Stimulated activated CD4-positive, alpha-beta T cell treated with anti-CD3 and anti-CD28 coated beads, Interleukin-1b, Interleukin-23, amount 100 ng/mL, for 1 hour (primary cell): ENCODE measurements at places on chromosomes 5 and 9.
A peak's percentile ranks its signal among the peaks of the same experiment; 100 is the strongest.

DNA sequence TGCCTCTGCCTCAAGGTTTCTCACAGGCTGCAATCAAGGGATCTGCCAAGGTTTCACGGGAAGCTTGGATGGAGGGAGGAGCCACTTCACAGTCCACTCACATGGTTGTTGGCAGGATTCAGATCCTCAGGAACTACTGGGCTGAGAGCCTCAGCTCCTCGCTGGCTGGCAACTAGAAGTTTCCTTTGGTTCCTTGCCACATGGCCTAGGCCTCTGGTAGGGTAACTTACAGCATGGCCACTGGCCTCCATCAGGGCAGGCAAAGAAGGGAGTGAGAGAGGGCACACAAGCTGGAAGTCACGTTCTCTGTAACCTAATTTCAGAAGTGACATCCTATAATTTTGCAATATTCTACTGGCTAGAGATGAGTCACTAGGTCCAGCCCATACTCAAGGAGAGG, 32.2 kb downstream of the SPOCK1 start:
- no peak for DNase-seq

DNA sequence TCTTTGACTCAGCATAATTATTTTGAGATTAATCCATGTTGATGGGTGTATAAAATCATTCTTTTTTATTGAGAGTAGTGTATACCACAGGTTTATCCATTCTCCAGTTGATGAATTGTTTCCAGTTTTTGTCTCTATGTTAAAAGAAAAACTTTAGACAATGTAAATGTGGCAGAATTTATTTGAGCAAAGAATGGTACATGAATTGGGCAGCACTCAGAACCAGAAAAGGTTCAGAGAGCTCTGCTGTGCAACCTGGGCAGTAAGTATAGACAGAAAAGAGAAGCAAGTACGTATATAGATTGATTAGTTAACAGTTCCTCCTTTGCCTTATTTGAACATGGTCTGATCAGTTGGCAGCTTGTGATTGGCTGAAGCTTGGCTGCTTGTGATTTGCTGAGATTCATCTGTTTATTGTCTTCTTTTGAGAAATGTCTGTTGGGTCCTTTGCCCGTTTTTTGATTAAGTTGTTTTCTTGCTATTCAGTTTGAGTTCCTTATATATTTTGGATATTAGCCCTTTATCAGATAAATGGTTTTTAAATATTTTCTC, 41.4 kb downstream of the CDC42SE2 start:
- DNase-seq, result no peak

GRCh38 chr5:146003852-146004251, 67.5 kb downstream of the SH3RF2 start:
- no peak for DNase-seq

DNA sequence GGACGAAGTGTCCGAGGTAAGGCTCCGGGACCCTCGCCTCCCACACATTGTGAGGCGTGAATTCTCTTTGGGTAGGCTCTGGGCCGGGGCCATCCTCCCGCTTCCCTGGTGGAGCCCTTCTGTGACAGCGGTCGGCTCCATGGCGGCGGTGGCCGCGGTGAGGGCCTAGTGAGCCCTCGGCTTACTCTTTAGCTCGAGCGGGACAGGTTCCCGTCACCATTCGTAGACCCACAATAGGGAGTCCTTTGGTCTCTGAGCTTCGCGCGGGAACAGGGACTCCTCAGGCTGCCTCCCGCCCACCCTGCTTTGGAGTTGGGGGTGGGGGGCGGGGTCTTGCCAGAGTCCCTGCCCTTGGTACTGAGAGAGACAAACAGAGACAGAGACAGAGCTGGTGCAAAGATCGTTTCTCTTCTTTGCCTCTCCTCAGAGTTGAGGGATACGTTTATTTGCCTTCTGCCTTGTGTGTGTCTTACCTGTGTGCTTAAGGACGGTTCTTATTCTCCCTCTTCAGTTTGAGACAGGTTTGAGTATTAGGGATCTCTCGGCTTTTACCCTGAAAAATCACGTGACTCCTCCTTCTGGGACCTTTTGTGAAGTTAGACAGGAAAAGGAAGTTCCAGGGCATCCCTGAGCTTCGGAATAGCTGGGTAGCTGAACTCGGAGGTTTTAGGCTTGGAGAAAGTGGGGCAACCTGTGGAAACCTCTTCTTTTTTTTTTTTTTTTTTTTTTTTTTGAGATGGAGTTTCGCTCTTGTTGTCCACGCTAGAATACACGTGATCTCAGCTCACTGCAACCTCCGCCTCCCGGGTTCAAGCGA, 833 bp downstream of the ANKHD1 start:
- peak; percentile 23 for DNase-seq

DNA sequence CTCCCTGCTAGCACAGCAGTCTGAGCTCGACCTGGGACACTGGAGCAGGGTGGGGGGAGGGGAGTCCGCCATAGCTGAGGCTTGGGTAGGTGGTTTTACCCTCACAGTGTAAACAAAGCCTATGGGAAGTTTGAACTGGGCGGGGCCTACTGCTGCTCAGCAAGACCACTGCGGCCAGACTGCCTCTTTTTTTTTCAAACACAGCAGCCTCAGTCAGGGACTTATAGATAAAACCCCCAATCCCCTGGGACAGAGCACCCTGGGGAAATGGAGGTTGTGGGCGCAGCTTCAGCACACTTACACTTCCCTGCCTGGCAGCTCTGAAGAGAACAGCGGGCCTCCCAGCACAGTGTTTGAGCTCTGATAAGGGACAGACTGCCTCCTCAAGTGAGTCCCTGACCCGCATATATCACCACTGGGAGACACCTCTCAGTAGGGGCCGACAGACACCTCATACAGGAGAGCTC, 151.1 kb upstream of the APC start:
- DNase-seq, result no peak

GRCh38 chr5:160442824-160443431, 21.3 kb downstream of the PTTG1 start:
- no peak for DNase-seq

DNA sequence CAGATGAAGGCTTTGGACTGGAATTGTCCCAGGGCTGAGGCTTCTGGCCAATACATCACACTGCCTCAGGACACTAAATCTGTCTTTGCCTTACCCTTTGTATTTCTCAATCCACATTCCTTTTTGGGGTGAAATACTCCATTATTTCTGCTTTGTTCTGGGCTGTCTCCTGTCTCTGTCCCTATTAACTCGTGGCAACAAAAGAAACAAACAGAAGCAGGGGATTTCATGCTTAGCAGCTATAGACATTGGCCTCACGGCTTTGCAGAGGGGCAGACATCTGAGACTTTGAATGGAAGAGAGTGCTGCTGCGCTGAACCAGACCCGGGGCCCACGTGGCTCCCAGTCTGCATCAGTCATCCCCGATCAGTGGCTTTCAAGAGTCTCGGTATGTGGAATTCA, 129.7 kb downstream of the ARL15 start:
- no peak for DNase-seq

DNA sequence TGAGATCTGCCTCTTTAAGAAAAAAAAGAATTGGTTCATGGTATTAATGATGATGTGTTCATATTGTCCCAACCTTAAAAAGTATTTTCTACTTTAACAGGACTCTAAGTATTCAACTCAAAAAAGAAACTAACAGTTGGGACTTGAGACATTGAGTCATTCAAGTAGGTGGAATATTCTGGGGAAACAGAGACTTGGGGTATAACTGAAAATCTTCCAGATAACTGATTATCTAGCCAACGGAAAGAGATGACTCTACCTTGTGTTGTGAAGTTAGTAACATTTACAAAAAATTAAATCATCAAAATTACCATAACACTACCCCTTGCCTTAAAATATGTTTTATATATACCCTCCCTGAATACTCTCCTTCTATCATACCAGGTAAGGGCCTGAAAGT, 19.1 kb downstream of the OXCT1 start:
- no peak for DNase-seq

DNA sequence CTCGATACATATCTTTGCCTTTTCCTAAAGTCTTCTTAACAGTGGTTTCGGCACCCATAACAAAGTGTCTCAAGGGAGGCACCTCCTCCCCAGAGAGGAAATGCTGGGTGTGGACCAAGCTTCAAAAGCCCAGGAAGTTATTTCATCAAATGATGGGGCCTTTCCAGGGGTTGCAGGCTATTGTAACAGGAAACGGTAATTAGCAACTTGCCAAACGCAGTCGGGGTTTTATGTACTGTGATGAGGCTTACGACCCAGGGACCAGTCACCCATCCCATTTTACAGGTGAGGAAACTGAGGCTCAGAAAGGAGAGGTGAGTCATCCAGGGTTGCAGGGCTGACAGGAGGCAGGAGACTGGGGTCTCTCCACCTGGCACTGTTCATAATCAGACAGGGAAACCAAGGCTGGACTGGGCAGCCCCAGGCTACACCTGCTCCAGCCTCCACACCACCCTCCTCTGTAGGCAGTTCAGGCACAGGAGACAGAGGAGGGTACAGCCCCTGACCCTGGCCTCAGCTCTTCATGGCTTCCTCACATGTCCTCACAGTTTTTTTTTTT, 30.0 kb upstream of the SUSD3 start:
- peak; percentile 50 for DNase-seq

GRCh38 chr9:133712221-133713100, 25.7 kb downstream of the SARDH start:
- no peak for DNase-seq

GRCh38 chr5:62589504-62589903, 10.9 kb downstream of the LRRC70 start:
- no peak for DNase-seq

DNA sequence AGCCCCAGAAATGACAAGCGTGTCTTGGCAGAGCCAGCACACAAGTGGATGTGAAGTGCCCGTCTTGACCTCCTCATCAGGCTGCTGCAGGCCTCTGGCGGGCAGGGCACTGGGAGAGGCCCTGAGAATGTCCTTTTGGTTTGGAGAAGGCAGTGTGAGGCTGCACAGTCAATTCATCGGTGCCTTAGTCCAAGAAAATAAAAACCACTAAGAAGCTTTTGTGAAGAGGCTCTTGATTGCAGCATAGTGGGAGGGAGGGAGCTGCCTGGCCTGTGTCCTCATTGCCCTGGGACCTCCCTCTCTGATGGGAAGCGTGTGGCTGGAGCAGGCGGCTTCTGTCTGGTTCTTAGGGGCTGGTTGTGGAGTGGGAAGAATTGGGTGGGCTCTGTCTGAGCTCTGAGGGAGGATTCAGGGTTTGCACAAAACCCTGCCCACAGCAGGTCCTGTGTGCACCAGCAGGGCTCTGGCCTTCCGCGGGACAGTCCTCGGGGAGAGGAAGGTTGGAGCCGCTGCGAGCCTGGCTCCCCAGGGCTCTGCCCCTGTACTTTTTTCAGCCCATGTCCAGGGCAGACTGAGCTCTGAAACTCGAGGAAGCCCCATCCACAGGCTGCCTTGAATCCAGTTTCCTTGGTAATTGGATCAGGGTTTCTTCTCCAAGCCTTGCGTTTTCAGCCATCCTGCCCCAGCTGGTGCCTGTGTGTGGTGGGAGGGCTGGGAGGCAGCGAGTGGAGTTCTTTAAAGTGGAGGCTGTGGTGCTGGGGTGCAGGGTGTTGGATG, 1.1 kb downstream of the HRCT1 start:
- DNase-seq, result no peak

- no peak for DNase-seq
These were observed 333.8 kb upstream of the CTNND2 start for GRCh38 chr5:12237837-12238575.

- no peak for DNase-seq
These were observed 505.7 kb downstream of the ZNF608 start for GRCh38 chr5:124240732-124241131.

- DNase-seq, result no peak
These were observed 12.5 kb downstream of the PHF2 start for GRCh38 chr9:93588641-93589609.

DNA sequence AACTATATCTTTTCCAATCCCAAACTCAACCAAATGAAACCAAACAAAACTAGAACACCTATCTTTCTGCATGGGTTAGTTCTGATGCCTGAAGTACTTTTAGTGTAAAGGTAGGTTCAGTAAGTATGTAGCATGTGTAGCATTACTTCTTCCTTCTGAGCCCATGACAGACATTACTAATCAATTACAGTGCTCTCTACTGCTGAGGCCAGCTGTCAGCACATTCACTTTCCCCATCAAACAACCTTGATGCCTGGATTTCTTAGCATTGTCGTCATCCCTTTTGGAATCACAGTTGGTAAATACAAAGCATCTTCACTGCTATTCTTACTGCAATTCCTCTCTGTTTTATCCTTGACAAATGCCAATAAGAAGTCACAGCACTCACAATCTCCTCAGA, 103.2 kb downstream of the PTTG1 start:
- DNase-seq, result no peak

DNA sequence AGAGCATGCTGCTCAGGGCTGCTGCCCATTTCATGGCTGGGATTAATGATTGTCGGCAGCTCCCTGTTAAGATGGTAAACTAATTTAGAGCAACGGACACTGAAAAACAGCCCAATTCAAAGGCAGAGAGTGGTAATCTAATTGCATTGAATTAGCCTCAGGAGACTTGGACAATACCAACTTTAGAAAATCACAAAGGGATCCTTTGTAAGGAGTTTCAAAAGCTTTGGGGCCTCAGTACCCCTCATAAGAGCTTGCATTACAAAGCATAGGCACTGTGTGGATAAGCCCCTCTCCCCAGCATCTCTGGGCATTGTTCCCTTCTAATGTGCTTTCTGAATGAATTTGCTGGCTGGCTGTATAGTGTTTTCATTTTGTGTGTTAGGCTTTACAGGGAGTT, 6.7 kb downstream of the GLRA1 start:
- DNase-seq, result no peak

GRCh38 chr5:62041156-62041756, 264.8 kb upstream of the KIF2A start:
- no peak for DNase-seq

DNA sequence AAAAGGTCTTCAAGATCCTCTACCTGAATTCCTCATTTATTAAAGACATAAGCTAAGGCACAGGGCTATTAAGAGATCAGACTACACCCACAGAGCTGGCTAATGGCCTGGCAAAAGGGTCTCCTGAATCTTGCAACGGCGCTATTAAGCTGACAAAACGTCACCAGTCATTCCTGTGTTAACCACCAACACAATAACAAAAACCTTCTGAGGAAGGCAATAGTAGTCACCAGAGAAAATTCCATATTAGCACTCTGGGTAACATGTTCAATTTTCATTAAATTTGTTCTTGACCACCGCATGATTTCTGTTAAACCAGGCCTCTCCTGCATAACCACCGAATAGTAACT, 77.0 kb downstream of the GNAQ start:
- no peak for DNase-seq

- no peak for DNase-seq
These were observed 1201.4 kb upstream of the C9orf72 start for GRCh38 chr9:28774433-28775235.
